ENCODE measurements at places on chromosomes 6 and 20. TPM values are rescaled to one million over a fixed set of nuclear protein-coding genes. Genes with fewer than 3 reads are reported as not detected.

The FERMT1 gene
- 2.3 TPM for total RNA-seq

The GPR6 gene
- not detected for total RNA-seq

The LY6G6C gene
- not detected for total RNA-seq

The SLC17A3 gene
- total RNA-seq, result not detected

The ELOVL2 gene
- 7.0 TPM for total RNA-seq

The THBD gene
- total RNA-seq, result 19.9 TPM

The PTCRA gene
- not detected for total RNA-seq

The TBXT gene
- total RNA-seq, result not detected

The BHLHE23 gene
- total RNA-seq, result not detected

The FAM209B gene
- total RNA-seq, result not detected

The TPX2 gene
- 20.9 TPM for total RNA-seq

The TMEM217 gene
- total RNA-seq, result 0.65 TPM

The NR2E1 gene
- total RNA-seq, result not detected

The CTCFL gene
- total RNA-seq, result not detected

The MCM8 gene
- 4.7 TPM for total RNA-seq

The GLP1R gene
- not detected for total RNA-seq

The MYLK2 gene
- not detected for total RNA-seq

The KHDC1L gene
- total RNA-seq, result not detected

The PNLDC1 gene
- not detected for total RNA-seq

The SRMS gene
- not detected for total RNA-seq

The SMIM13 gene
- total RNA-seq, result 10.0 TPM

The FAM162B gene
- total RNA-seq, result 5.4 TPM

The PHACTR1 gene
- under 0.01 TPM for total RNA-seq

The PSMB1 gene
- total RNA-seq, result 292 TPM

The RPS18 gene
- total RNA-seq, result 5,581 TPM

The GGTLC1 gene
- total RNA-seq, result not detected

The WFDC12 gene
- total RNA-seq, result not detected

The CFB gene
- 103 TPM for total RNA-seq

The MYLIP gene
- total RNA-seq, result 21.4 TPM

The ULBP1 gene
- 2.0 TPM for total RNA-seq

The BMP5 gene
- not detected for total RNA-seq

The ATP6V1G2 gene
- total RNA-seq, result 1.3 TPM

The SASH1 gene
- 27.8 TPM for total RNA-seq

The DSP gene
- total RNA-seq, result 0.36 TPM

The ADAM33 gene
- total RNA-seq, result 11.2 TPM

The LAMP5 gene
- total RNA-seq, result not detected

The CST4 gene
- total RNA-seq, result not detected

The OR12D3 gene
- not detected for total RNA-seq

The ADGB gene
- total RNA-seq, result not detected

The TAGAP gene
- total RNA-seq, result not detected

The SLC25A27 gene
- 2.3 TPM for total RNA-seq

The MICB gene
- total RNA-seq, result 7.2 TPM

The BRD2 gene
- 100 TPM for total RNA-seq

The MLN gene
- not detected for total RNA-seq

The AFDN gene
- total RNA-seq, result 11.2 TPM

The C6orf58 gene
- total RNA-seq, result not detected

The BPIFB2 gene
- not detected for total RNA-seq

The AVP gene
- total RNA-seq, result not detected
